LoVo (cell line): ENCODE measurements at places on chromosomes 3 and 15.
A peak's percentile ranks its signal among the peaks of the same experiment; 100 is the strongest.

DNA sequence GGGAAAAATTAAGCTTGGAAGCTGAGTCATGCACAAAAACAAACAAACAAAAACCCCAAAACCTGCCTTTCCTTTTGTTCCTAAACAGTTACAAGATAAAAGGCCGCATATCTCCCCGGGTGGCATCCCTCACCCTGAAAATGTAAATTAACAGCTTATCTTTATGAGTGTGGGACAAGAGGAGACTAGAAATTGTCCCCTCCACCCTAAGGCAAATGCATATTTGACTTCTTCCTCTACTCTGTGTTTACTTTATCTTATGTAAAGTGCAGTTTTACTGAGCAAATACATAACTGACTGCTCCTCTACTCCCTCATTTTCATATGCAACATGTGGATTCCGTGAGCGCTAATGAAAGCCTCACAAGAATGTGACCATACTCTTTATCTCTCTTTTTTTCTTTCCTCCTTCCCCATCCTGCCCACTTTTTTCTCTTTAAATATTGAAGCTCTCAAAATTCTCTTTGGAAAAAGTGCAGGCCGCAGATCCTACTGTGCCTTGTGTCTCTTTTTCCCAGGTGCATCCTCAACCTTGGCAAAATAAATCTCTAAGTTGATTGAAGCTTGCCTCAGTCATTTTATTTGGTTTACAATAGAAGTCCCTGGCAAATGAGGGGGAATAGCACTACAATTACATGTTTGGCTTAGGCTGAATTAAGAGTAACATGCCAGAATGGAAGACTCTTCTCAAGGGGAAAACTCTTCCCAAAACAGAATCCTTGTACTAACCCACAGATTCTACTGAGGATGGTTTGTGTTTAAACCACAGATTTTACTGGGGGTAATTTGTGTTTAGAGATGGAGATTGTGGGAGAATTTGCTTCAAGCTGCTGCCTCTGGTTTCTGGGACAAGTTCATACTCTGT lies 72.7 kb upstream of the WDR72 start:
- DNase-seq, result peak; percentile 57

DNA sequence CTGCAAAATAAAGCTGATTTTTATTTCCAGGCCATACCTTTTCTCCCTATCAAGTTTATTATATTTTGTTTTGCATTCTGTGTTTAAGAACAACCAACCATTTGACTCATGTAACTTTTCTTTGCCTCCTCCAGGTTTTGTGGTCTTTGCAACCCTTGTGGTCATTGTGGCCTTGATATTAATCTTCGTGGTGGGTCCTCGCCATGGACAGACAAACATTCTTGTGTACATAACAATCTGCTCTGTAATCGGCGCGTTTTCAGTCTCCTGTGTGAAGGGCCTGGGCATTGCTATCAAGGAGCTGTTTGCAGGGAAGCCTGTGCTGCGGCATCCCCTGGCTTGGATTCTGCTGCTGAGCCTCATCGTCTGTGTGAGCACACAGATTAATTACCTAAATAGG lies 27.6 kb downstream of the NIPA2 start:
- no peak for DNase-seq

GRCh38 chr3:159919873-159920272 lies 68.8 kb upstream of the IL12A start:
- no peak for DNase-seq

DNA sequence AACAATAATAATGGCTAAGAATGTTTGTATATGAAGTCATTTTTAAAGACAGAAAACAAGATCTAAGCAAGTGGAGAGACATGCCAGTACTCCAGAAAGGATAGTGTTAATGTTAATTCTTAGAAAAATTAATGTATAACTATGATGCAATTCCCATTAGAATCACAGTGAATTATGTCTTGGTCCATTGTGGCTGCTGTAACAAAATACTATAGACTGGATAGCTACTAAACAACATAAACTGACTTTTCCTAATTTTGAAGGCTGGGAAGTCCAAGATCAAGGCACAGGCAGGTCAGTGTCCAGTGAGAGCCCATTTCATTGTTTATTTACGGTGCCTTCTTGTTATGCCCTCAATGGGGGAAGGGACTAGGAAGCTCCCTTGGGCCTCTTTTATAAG lies 32.7 kb upstream of the CSPG4 start:
- DNase-seq, result no peak

DNA sequence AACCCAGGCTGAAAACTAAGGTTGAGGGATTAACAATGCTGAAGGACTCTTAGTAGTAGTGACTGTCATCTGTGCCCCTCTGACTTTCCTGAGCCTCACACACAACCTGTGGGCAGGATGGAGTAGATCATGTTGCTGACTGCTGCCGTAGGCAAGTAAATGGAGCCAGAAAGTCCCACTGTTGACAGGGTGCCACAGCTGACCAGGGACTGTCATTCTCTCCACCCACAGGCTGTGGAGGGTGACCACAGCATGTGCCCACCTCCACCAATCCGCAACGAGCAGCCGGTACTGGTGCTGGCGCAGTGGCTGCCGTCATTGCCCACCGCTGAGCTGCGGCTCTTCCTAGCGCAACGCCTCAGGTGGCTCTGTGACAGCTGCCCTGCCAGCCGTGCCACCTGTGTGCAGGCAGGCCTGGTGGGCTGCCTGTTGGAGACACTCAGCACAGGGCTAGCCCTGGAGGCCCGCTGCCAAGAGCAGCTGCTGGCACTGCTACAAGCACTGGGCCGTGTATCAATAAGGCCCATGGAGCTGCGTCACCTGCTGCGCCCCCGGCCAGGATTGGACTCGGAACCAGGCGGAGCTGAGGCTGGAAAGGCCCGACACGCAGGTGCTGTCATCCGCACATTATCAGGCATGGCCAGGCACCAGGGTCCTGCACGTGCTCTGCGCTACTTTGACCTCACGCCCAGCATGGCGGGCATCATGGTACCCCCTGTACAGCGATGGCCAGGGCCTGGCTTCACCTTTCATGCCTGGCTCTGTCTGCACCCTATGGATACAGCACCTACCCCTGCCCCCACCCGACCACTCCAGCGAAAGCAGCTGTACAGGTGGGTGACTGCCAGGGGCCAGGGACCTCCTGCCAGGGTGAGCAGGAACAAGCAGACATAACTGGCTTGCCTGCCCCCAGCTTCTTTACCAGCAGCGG lies 15.6 kb downstream of the NBEAL2 start:
- no peak for DNase-seq

GRCh38 chr3:126516152-126516935 lies 1.2 kb downstream of the UROC1 start:
- no peak for DNase-seq

- peak; percentile 95 for DNase-seq
These were observed 303.9 kb upstream of the RASGRP1 start for GRCh38 chr15:38868326-38869114.

- DNase-seq, result peak; percentile 25
These were observed 178.6 kb upstream of the TRIM42 start for GRCh38 chr3:140499114-140499757.

- no peak for DNase-seq
These were observed 8.1 kb downstream of the SUMF1 start for GRCh38 chr3:4458961-4459360.

DNA sequence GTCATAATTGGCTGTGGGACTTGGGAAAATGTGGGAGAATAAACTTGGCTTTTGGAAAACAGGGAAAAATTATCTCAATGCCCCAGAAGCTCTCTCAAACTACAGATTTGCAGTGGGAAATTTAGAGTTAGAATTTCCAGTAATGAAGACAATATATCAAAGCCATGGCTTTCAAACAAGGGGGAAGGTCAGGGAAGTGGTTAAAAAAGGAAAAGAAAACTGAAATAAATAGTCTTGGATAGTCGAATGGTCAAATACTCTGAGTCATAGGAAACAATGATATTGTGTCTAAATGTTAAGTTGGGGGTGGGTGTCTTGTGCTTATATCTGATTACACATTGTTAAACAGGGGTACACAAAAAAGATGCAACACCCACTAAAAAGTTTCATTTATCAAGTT lies 272.4 kb upstream of the COL8A1 start:
- DNase-seq, result no peak

DNA sequence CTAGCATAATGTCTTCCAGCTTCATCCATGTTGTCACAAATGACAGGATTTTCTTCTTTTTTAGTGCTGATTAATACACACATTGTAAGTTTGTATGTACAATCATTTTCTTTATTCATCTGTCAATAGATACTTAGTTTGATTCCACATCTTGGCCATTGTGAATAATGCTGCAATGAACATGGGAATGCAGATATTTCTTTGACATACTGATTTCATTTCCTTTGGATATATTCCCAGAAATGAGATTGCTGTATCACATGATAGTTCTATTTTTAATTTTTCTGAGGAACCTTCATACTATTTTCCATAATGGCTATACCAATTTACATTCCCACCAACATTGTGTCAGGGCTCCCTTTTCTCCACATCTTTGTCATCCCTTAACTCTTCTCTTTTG lies 117.9 kb downstream of the MEIS2 start:
- DNase-seq, result no peak

- DNase-seq, result no peak
These were observed 55.2 kb downstream of the TMOD3 start for GRCh38 chr15:51884517-51885236.

GRCh38 chr15:78768531-78769408 lies 42.5 kb downstream of the ADAMTS7 start:
- DNase-seq, result no peak

- DNase-seq, result no peak
These were observed 29.5 kb upstream of the THSD4 start for GRCh38 chr15:71085809-71086208.

- DNase-seq, result peak; percentile 87
These were observed 28.0 kb upstream of the LACTB start for GRCh38 chr15:63093486-63094205.

DNA sequence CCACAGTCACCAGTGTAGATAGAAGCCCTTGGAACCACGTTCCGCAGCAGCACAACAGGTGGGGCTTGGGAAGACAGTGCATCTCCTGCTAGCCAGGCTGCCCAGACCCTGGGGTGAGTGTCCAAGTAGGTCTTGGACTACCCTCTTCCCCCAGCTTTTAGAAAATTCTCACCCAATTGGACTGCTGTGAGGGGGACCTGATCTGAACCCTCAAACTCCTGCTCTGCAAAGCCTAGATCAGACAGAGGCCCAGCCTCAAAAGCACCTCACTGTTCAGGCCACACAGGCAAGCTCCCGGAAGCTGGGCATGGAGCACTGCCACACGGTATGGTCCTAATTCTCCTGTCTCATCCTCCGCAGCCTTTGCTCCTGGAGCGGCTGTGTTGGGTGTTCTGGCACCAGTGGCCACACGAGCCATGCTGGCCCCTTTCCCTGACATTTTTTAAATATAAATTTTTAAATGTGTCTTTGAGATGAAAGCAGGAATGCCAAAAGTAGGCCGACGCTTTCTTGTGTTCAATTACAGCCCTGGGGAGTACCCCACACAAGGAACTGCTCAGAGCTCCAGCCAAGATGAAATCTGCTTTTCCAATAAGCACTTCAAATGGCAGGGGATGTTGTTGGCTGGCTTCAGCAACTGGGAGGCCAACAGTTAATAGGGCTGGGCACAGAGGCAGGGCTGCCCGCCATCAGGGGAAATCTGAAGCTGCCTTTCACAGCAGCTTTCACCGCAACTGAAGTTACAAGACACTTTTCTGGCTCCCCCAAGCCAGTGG lies 40.9 kb downstream of the CPN2 start:
- DNase-seq, result no peak

DNA sequence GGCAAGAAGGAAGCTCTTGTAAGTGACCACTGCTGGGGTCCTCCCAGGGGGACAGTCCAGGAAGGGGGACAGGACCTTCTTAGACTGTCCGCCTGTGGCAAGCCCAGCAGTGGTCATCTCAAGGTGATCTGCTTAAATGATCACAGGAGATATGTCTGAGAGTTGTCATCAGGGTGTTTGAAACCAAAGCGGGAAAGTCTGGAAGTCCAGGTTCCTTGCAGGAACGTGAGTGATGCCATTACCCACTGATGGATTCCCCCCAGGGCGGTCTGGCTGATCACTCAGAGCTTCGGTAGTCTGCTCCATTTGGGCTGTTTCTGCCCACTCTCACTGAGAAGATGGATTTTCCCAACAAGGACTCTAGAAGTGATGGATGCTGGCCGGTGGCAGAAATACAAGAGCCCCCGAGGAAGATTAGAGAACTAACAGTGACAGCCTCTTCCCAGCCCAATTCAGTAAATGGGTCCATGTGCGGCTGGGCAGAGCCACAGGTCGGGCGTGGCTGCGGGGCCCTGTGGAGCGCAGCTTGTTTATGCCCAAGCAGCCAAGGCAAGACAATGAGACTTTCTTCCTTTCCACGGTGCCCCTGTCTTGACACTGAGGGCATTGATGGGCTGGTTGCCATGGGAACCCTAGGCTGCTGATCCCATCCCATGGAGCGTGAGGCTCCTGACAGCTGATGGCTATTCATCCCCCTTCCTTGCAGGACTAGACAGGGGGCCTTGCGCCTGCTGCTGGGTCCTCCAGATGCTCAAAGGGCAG lies 9.5 kb downstream of the PCSK6 start:
- DNase-seq, result no peak

DNA sequence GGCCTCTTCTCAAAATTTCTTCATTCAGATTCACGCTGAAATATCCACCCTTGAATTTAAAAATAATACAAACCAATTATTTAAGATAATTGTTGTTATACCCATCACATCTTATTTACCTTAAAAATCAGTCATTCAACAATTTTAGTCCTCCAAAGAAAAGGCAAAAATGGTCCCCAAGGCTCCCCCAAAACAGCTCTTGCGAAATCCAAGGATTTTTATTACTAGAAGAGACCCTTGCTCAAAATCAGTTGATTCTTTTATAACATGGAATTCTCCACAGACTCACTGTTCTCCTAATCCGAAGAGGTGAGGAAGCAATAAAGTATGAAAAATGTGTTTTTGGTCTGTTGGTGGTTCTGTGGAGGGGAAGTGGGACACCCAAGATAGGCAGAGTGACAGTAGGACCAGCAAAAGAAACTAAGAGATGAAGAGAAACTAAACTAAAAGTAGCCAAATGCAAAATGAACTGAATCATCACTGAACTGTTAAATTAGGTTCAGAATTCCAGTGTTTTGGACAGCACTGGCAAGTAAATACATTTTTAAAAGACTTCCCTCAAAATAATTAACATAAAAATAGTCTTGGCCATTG lies 19.1 kb upstream of the PLCH1 start:
- no peak for DNase-seq

DNA sequence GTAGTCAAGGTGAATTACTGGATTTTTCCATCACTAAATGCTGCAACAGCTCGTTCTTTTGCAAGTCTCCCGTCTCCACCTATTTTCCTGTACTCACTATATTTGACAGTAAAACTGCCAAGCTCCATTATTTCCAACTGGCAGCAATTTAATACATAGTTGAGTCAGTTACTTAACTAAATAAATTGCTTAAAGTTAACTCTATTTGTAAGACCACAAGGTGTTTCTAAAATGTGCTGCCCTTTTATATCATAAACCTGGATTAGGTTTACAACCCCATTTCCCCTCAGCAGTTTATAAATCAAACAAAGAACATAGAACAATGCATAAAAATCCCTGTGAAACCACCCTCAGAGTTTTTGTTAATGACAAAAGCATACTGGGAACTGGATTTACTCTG lies 211.4 kb upstream of the DPH6 start:
- DNase-seq, result no peak
